NAMALWA (cell line): ENCODE measurements at places on chromosomes 5 and 9.
A peak's percentile ranks its signal among the peaks of the same experiment; 100 is the strongest.

DNA sequence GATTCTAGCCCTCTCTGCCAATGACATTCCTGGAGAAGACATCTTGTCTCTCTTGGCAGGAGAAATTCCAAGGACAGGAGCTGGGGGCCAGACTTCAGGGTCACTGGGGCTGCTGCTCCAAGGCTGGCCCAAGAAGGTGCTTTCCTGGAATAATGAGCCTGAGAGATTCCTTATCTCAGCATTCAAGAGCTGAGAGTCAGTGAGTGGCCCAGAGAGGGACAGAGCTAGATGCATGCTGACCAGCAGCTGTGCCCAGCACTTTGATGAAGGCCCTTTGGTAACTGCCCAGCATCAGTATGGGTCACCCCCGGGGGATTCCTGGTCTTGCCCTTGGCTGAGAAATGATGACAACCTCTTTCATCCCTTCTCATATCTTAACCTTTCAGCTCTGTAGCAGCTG, 47.7 kb upstream of the CTNNA1 start:
- DNase-seq: no peak

DNA sequence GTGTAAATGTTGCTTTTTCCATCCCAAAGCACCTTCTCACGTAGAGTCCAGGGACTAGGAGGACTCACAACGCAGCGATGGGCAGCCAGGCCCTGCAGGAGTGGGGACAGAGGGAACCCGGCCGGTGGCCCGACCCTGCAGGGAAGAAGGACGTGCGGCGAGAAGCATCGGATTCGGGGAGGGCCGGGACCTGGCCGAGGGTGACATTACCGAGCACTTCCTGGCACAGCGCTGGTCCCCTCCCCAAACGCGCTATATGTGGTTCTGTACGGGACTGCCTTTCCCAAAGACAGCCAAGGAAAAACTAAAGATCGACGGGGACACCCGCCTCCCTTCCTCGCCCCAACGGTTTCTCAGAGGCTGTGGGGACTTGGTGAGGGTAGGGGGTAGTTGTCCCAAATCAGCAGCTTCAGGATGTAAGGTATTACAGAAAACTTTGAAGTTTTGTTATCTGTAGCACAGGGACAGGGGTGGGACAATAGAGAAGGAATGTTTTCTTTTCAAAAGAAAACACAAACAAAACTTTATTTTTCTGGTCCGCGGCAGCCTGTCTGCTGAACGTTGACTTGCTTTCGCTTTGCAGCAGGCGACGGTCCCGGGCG, 887 bp upstream of the MAP3K1 start:
- peak; percentile 38 for DNase-seq

DNA sequence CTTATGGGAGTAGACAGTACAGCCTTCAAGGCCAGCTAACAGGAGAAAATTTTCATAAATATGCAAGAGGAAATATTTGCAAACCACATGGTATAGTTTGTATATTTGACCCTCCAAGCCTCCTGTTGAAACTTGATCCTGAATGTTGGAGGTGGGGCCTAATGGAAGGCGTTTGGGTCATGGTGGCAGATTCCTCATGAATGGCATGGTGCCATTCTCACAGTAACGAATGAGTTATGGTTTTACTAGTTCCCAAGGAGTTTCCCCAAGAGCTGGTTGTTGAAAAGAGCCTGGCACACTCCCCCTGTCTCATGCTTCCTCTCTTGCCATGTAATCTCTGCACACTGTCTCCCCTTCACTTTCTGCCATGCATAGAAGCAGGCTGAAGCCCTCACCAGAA, 3.3 kb upstream of the PAIP1 start:
- no peak for DNase-seq

GRCh38 chr9:2992427-2992826, 148.5 kb upstream of the PUM3 start:
- DNase-seq: no peak

DNA sequence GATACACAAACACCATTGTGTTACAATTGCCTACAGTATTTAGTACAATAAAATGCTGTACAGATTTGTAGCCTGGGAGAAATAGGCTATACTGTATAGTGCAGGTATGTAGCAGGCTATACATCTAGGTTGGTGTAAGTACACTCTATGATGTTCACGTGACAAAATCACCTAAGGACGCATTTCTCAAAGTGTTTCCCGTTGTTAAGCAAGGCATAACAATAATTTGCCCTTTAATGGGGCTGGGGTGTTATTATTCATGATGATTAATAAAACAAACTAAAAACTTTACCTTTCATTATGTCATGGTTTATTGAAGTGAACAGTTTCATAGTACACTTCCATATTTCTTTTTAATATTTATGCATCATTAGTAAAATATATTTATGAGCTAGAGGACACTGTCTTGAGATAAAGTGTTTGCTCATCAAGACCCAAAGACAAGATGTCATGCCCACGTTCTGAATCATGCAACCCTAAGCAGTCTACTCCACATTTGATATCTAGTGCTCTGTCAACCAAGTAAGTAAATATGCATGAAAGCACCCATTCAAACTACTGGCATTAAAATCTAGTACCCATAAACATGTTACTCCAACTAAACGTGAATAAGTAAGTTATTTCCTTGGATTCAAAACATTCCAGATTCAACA, 220.5 kb downstream of the NR2F1-AS1 start:
- no peak for DNase-seq

DNA sequence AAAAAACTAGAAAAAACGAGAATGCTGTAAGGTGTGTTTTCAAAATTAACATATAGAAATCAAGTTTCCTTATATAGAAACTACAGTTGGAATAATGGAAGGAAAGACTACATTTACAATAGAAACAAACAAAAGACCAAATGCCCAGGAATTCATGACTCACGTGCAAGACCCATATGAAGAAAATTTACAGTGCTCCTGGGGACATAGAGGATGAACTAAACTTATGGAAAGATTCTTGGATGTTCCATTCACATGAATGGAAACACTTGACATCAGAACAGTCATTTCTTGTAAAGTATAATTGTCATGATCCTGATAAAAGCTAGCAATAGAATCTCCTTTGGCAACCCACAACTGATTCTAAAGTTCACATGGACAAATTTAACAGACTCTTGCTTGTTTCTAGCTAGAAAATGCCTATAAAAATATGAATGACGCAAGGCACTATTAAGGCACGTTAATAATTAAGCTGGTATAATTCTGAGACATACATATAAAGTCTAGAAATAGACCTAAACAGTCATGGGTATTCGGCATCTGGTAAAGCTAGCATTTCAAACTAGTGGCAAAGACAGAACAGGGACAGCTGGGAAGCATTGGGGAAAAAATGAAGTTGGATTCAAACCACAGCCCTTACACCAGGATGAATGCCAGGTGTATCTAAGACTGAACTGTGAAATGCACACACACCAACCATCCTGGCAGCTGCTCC, 5.1 kb upstream of the ZFP62 start:
- no peak for DNase-seq

DNA sequence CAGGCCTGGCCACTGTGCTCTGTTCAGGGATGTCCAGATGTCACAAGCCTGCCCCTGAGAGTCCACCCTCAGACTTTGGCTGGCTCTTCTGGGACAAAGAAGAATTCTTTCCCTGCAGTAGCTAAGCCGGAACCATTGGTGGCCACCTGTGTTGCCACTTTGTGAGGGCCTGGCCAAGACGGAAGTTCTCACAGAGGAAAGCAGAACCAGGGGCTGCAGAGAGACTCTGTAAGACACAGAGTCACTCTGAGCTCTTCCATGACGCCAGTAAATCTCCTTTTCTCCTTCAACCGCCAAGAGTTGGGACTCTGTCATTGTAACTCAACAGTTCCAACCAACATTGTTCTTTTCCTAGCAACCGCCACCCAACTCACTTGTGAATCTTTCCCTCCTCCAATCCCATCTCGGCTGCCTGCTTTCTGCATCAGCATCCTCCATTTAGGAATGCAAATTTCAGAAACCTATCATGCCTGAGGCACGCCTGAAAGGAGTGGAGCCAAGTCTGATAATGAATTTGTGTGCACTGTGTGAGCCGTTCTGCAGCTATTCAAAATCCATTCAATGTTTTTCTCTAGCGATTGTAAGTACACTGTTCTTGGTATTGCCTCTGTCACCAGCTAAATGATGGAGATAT, 37.8 kb upstream of the ATP6V1G1 start:
- no peak for DNase-seq

DNA sequence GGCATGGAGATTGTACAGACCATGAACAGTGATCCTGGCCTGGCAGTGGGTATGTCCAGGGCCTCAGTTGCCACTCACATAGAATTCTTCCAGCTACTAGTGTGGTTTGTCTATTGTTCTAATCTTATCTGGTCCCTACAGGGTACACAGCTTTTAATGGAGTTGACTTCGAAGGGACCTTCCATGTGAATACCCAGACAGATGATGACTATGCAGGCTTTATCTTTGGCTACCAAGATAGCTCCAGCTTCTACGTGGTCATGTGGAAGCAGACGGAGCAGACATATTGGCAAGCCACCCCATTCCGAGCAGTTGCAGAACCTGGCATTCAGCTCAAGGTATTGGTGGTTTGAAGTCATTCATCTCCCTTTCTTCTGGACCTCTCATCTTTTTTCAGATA, 43.8 kb downstream of the THBS4 start:
- no peak for DNase-seq

DNA sequence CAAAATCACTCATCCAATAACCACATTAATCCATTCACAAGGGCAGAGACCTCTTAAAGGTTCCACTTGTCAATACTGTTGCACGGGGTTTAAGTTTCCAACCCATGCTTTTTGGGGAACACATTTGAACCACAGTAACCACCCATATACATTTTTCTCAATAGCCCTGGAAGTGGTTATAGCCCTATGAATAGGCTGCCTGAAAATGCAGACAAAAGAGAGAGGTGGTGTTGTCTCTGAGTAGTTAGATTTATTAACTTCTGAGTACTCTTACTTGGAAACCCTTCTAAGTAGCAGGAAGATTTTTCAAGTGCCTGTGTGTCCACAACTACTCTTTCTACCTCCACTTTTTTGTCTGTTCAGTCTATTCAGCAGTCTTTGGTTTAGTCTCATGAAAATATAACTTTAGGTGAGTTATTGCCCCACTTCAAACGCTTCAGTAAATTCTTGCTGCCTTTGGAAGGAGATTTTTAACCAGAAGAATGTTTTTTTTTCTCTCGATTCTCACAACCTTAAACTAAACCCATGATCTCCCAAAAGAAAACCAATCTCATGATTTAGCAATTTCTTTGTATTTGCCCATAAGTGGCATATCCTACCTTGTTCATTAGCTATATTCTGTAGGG, 42.6 kb downstream of the ARHGEF28 start:
- no peak for DNase-seq
